H7 (cell line): ENCODE measurements at places on chromosomes 11 and 22. TPM values are rescaled to one million over a fixed set of nuclear protein-coding genes. Genes with fewer than 3 reads are reported as not detected.

DNA sequence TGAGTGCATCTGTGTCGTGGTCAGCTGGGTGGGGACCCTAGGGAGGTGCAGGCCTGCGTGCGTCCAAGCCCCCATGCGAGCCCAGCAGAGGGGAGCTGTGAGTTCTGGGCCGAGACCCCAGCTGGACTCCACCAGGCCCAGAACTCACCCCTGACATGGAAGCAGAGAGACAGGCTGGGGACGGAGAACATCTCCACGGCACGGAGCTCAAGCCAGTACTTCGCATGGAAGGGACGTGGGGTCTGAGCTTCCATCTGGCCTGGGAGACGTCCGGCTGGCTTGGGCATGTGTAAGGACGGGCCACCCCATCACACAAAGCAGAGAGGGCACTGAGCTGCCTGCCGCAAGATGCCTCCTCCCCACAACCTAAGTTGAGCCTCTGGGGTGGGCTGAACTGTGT is 422.4 kb downstream of the CTTN start:
- DNase-seq = no peak

ALX4 gene
- total RNA-seq = not detected in 2 replicates

DNA sequence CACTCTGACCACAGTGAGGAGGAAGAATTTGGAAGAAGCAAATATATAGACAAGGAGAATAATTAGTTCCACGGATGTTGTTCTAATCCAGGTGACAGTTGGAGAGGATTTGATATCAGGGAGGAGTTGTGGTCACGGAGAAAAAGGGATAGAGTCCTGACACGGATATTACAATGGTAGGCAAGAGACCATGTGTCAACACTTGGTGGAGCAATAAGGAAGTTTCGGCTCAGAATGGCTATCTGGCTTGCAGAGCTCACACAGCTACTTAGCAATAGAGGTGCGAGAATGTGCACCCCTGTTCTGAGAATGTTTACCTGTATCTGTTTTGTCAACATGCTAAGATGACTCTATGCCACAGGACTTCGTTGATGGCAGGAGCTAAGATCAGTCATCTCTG is 10.4 kb upstream of the OR9Q2 start:
- DNase-seq = no peak

FRMD8 gene
- 24.5 and 37.1 TPM in 2 replicates for total RNA-seq

DNA sequence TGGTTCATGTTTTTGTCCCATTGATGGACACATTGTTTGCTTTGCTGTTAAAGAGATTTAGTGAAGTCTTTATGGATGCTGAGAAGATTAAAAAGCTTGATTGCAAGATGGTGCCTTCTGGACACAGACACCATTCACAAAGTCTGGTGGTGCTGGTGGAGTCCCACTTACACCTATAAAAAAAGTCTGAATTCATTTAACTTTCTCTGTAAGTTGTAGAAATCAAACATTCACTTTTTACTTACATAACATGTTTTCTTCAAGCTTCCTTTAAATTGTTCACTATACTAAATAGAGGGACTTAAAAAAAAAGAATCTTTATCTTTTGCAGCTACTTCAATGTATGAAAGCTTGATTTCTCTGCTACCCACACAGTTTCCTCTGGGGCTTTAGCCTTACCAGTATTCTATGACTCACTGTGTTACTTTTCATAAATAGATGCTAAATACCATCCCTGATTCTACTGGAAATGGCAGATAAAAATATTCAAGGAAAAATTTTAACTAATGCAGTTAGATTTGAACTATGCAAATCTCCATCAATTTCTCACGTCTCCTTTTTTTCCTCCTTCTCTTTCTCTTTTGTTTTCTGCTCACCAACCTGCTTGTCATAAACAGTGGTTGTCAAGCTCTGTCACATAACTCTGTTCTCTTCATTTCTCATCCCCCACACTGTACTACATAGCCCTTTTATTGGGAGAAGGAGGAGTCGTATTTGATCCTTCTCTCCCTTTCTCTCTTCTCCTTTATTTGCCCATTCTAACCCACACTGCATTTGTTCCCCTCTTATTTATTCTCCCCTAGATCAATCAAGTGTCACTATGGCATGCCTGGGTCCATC is 89.7 kb downstream of the FAM76B start:
- DNase-seq = no peak
